Lower leg skin (tissue), 4 donors: ENCODE measurements at places on chromosomes 16 and 17.

- DNase-seq = peak; percentile 27
These were observed 10.2 kb upstream of the SIAH1 start for GRCh38 chr16:48395375-48395774.

- no peak for DNase-seq
These were observed 17.9 kb downstream of the CASKIN1 start for GRCh38 chr16:2178321-2179106.

DNA sequence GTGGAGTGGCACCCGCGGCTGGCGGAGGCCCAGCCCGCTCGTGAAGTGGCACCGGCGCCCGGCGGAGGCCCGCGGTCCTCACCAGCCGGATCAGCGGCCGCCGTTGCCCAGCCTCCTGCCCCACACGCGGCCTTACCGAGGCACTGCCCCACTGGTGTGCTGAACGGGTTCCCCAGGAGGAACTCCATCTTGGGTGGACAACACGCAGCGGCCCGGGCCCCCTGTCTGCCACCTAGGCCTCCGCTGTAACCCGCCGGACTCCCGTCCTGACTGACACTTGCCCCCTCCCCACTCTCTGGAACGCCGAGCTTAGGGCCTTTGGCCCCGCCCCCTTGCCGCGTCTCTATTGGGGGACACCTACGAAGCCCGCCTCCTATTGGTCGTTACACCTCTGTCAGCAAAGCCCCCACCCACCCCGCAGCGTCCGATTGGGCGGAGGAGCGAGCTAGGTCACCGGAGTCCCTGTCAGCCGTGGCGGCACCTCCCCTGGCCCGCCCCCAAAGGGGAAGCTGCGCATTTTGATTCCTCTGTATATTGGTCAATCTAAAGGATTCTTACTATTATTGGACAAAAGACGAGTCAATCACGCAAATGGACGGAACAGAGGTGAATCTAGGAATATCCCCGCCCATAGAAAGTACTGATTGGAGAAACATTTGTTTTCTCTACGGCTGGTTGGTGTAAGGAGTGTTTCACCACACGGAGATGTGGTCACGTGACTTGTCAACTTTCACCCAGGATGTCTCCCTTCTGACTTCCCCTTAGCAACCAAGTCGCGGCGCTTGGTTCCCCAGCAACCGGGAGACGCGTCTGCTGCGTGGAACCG, at the start of the genes DRC3 and TOM1L2:
Gene DRC3, plus strand, starts transcription at position 737 of the 826 bp plus-strand sequence. CDS start 4,737 bp downstream, outside the sequence.
Gene TOM1L2, minus strand, starts transcription at position 275 of the 826 bp plus-strand sequence. Its CDS starts 87 bp downstream, at position 188.
- peak; percentile 100 for DNase-seq

DNA sequence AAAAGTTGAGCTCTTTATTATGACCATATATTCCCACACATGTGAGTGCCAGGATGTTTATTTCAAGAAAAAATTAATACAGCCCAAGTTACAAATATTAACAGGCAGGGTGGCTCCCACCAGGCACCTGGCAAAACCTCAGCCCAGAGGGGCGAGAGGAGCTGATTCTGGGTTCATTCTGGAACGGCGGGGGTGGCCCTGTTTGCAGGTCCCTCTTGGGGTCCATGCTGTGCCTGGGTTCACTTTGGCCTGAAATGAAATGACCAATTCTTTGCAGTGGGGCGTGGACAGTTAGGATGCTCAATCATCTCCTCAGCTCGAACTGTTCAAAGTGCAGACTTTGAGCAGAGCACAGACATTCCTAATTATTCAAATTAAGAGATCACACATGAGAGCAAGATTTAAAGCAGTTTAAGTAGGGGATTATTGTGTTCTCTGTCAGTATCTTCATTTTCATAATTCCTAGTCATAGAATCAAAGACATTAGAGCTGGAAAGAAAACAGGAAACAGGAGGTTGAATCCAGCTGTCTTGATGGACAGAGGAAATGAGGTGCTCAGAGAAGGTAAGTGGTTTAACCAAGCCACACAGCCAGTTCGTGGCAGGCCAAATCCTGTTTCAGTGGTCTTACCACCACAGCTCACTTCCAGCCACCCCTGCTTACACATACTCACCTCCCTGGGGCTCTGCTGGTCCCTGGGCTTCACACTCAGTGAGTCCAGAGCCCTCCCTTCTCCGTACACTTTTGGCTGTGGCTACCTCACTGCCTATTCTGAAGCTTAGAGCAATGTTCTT, 363.9 kb upstream of the TNRC6C start:
- peak; percentile 77 for DNase-seq

- peak; percentile 17 for DNase-seq
These were observed 69.9 kb upstream of the MSI2 start for GRCh38 chr17:57186226-57187019.

DNA sequence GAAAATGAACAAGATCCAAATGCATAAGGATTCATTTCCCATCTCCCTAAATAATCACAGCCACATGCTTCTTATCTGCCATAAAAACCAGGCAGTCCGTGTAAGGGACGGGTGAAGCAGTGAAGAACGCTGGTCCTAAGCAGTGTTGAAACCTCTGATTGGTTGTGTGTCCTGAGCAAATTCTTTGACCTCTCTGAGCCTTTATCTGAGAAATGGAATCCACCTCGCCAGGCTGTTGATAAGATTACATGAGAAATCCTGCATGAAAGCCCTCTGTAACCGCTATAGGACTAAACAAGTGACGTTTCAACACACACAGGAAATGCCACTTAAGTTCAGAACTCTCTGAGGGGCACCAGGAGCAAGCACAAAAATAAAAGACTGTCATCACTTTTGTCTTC, 26.8 kb downstream of the GAS7 start:
- no peak for DNase-seq

GRCh38 chr16:1132431-1132830, 20.5 kb upstream of the CACNA1H start:
- no peak for DNase-seq

- DNase-seq = no peak
These were observed 332.8 kb upstream of the DYNLRB2 start for GRCh38 chr16:80208015-80208414.

GRCh38 chr16:55938126-55938525, 63.0 kb upstream of the CES5A start:
- no peak for DNase-seq

- no peak for DNase-seq
These were observed 17.8 kb downstream of the RAP1GAP2 start for GRCh38 chr17:2814049-2814448.

DNA sequence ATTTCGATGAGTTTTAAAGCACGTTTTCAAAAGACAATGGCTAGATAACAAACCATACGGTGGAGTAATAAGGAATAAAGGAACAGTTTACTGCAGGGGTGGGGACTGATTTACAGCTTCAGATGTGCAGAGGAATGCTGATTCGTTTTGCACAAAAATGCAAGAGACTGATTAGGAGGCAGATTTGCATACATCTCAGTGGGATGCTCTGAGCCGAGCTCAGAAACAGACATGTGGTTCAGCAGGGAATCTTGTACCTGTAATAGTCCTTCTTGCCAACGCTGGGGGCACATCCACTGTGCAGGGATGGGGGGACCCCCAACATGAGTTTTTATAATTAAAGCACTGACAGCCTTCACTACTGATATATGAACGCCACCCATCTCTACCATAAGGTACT, 308.0 kb downstream of the GRIN2A start:
- DNase-seq = no peak

- no peak for DNase-seq
These were observed 15.2 kb upstream of the IL34 start for GRCh38 chr16:70630960-70631745.

DNA sequence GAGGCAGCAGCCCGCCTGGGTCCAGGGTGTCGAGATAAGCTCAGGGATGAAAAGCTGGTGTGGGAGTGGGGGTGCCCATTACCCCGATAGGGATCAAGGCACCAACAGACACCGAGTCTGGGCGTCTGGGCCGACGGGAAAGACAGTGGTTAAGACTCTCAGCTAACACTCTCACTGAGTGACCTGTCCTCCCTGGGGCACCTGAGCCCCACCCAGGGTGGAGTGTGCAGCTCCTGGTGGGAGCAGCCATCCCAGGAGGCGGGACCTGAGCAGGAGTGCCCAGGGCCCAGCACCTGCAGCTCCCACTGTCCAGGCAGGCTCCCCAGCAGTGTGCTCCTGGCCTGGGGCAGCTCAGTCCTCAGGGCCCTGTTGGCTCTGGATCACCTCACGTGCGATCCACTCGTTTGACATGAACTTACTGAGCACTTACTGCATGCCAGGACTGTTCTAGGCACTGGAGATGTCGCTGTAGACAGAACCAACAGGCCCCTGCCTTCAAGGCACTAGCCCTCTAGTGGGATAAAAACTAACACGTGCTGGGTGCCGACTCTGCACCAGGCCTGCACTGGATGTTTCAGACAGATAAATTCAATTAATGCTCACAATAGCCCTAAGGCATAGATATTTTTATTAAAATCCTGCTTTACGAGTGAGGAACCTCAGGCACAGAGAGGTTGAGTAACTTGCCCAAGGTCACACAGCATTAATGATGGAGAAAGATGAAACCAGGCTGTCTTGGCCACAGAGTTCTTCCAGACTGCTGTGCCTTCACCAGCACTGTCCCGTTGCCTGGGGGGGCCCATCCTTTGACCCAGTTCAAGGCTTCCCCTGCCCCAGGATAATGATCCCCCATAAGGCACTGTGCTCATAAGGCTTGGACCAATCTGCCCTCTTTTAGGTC, 1.9 kb downstream of the EVPLL start:
- DNase-seq = no peak

- no peak for DNase-seq
These were observed 32.1 kb upstream of the CDC42EP4 start for GRCh38 chr17:73343739-73344454.

- no peak for DNase-seq
These were observed 219.3 kb upstream of the NOG start for GRCh38 chr17:56373981-56374833.

DNA sequence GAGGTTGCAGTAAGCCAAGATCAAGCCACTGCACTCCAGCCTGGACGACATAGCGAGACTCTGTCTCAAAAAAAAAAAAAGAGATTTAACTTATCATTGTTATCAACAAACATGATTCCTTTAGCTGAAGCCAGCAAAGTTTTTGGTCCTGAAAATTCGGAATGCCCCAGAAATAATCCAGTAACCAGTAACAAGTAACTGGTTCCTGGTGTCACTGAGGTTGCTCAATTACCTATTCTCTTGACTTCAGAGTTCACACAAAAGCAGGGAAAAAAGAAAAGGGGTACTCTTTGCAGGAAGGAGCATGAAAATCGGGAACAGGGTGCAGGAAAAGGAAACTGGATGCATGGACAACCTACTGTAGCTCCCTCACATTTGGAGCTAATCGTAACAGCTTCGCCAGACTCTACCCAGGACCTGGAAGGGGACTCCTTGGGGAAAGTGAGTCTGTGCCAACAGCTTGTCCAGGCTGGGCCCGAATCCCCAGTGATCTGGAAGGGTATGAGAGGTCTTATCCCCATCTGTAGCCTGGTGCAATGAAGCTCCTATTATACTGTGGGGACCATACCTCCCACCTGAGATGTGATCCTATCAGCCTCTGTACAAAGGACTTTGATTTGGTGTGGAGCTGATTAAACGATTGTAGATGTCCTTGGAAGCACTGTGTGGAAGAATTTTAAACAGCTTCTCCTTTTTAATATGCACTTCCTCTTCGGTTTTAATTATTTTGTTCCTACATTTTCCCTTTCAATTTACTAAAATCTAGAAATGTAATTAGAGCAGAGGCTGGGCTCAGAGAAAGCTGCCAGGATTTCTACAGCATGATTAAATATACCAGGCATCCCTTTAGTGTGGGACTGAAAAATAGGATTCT, 3.4 kb upstream of the SPOP start:
- DNase-seq = no peak

DNA sequence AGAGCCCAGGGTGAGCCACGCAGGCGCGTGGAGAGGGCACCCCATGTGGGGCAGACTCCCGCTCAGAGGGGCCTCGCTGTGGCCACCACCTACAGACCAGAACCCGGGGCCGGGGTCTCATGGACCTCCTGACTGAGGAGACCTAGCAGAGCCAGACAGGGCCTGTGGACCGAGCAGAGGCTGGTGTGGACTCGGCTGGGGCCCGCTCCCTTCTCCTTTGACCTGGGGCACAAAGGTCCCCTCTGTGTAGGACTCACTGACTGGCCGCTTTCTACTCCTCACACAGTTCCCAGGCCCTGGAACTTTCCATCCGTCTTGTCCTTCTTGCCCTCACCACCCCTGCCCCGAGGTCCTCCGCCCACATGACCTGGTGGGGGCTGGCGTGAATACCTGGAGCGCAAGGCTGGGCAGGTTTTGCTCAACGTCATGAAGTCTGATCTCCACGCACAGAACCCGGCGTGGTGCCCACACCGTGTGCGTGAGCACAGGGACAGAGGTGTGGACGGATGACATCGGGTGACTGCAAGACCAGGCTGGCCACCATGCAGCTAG, 44.7 kb upstream of the ACSF3 start:
- DNase-seq = no peak

DNA sequence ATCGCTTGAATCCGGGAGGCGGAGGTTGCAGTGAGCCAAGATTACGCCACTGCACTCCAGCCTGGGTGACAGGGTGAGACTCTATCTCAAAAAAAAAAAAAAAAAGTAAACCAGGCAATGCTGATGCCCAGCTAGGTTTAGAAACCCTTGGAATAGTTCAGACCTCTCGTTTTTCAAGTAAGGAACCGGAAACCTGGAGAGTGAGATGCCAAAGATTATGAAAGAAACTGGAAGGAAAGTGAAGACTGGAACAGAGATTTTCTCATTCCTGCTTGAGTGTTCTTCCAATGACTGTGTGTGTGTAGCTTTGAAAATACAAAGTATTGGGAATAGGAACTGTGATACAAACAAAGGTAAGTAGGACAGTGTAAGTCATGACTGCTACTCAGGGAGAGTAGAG, 35.7 kb downstream of the MYH3 start:
- DNase-seq = no peak

GRCh38 chr16:80720804-80721371, 83.5 kb downstream of the CDYL2 start:
- DNase-seq = no peak

- no peak for DNase-seq
These were observed 16.1 kb upstream of the GNA13 start for GRCh38 chr17:65072660-65073071.

DNA sequence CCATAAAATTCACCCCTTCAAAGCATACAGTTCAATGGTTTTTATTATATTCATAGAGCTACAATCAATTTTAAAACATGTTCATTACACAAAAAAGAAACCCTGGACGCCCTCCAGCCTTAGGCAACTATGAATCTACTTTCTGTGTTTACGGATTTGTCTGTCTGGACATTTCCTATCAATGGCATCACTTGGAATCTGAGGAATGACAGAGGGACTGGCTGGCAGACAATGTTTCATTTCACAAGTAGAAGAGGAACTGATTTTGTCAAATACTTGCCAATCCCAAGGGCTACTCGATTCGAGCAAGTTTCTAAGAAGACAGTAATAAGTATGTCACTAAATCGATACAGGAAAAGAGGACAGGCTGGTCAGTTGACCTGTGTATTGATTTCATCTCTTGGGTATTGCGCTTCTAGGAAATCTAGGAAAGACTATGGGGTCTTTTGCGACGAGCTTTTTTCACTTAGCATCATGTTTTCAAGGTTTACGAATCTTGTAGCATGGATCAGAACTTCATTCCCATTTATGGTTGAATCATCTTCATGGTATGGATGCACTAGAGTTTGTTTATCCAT, 56.6 kb downstream of the RGS9 start:
- DNase-seq = no peak

GRCh38 chr17:27106347-27106981, 187.4 kb upstream of the WSB1 start:
- DNase-seq = no peak
